NCI-H1694 treated with DMSO at 0.1 percent for 48 hours (cell line): ENCODE measurements at places on chromosomes 3 and 15.

DNA sequence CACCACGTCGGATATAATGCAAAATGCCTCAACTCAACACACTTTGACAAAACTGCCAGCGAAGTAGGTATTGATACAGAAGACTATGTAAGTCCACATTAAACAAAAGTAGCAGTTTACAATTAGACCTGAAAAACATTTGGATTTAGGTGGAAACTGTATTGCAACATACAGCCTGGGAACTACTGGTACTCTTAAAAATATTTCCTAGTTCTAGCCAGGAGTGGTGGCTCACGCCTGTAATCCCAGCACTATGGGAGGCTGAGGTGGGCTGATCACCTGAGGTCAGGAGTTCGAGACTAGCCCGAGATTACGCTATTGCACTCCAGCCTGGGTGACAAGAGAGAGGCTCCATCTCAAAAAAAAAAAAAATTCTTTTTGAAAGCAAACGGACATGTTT, 246.2 kb downstream of the ZBTB20 start:
- DNase-seq = no peak

DNA sequence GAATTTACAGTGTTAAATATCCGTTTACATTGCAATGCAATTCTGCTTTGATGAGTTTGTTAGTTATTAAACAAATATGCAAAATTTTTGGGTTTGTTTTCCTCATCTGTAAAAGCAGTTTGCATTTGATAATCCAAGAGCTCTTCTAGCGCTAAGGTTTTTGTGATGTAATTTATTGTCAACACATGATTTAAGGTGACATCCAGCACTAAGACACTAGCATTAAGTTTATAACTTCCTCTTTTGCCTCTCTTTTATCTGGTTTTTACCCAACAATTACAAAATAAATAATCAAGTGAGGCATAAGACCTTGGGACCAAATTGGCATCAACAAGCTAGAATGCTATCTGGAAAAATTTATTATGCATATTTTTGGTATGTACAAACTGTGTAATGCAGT, 969 bp upstream of the DNAJC19 start:
- no peak for DNase-seq

GRCh38 chr3:196194542-196194915, 16.7 kb downstream of the ZDHHC19 start:
- DNase-seq = no peak

DNA sequence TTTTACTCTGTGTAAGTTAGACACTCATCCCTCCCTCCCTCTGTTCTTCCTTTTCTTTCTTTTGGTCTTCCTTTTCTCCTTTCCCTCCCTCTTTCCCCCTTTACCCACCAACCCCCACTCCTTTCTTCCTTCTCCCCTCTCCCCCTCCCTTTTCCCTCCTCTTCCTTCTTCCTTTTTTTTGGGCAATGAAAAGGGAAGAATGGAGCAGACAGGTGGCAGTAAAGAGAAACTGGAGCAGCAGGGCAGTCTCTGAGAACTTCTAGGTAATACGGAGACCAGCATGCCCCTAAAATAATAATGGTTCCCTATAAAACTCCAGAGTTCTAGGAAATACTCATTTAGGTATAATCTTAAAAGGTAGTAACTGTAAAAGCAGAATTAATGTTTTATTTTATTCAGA, 11.4 kb upstream of the GPR171 start:
- DNase-seq = no peak

DNA sequence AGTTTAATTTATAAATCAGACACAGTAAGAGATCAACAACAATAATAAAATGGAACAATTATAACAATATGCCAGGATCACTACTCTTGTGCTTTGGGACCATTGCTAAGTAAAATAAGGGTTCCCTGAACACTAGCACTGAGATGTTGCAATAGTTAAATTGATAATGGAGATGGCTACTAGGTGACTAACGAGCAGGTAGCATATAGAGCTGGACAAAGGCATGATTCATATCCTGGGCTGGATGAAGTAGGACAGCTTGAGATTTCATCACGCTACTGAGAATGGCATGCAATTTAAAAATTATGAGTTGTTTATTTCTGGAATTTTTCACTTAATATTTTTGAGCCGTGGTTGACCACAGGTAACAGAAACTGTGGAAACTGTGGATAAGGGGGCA, 20.7 kb upstream of the MYZAP start:
- no peak for DNase-seq

GRCh38 chr3:50003824-50004223, 63.9 kb downstream of the RBM6 start:
- no peak for DNase-seq

DNA sequence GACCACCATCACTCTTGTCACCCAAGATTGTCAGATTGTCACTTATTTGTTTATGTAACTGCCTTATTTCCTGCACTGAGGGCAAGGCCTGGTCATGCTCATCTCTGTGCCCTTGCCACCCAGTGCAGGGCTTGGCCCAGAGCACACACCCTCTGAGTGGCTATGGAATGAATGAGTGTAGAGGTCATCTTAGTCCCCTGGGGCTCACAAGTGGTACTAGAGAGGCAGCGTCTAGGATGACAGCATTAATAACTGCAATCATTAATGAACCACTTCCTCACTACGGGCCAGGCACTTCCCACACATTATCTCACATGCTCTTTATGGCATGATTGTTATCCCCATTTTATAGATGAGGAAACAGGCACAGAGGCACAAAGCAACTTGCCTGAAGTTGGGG, 117.0 kb downstream of the SMAD6 start:
- DNase-seq = no peak

GRCh38 chr15:42494998-42495360, 455 bp upstream of the SNAP23 start:
- no peak for DNase-seq
